NCI-H774 (cell line): ENCODE measurements at places on chromosomes 5 and 9.

GRCh38 chr9:19193029-19193324 is 37.5 kb upstream of the DENND4C start:
- no peak for DNase-seq

- DNase-seq, result no peak
These were observed 210.6 kb upstream of the ADAMTSL1 start for GRCh38 chr9:18263377-18263776.

GRCh38 chr9:98374385-98375051 is 119.1 kb upstream of the TBC1D2 start:
- no peak for DNase-seq

DNA sequence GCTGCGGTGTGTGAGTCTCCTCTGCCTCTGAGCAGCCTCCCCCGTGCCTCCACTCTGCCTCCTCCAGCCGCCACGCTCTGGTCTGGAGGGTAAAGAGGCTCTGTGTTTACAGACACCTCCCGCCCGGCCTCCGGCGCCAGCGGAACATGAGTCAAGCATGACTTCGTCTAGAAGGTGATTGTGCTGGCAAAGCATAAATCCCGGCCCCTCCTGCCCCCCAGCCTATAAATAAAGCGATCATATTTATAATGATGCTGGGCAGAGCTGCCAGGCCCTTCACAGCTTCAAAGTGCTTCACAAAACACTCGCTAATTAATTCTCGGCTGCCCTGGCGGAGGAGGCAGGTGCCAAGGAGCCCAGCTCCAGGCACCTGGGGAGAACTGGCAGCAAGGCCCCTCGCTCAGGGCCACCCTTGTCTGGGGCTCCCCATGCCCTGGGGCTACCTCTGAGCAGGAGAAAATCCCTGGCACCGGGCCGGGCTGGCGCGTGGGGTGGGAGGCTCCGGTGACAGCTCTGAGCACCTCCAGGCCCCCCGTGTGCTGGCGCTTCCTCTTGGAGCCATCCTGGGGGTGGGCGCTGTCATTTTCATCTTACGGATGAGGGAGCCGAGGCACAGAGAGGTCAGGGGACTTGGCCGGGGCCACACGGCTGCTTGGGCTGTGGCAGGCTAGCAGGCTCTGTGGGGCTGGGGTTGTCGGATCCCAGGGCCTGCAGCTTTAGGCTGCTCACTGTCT is 87.8 kb downstream of the RXRA start:
- peak; percentile 64 for DNase-seq

GRCh38 chr5:178423901-178424809 is 166.0 kb downstream of the COL23A1 start:
- DNase-seq, result no peak

DNA sequence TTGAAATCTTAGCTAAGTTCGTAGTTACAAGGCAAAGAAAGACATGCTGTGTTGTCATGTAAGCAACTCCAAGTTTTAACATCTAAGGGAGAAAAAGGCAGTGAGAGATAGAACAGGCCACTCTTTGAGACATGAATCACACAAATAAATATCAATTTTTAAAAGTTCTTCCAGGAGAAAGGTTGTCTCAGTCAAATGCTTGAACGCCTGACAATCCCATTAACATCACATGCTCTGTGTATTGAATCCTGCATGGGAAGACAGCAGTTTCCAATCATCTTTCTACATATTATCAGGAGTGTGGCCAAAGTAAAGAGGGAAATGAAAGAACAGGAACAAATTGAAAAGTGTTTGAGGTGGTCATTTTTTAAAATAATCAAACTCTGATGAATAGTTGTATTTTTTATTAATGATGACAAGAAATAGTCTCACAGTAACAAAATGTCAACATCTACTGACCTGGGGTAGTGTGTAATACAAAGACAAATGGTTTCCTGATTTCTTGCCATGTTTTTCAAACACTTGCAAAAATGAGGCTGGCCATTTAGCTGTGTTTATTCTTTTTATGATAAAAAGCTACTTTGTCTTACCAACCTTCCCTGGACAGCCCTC is 6.4 kb upstream of the C6 start:
- no peak for DNase-seq

GRCh38 chr9:108543251-108543778 is 312.5 kb downstream of the ACTL7B start:
- DNase-seq, result no peak

GRCh38 chr9:21801683-21802417 is 586 bp upstream of the MTAP start:
- peak; percentile 84 for DNase-seq

DNA sequence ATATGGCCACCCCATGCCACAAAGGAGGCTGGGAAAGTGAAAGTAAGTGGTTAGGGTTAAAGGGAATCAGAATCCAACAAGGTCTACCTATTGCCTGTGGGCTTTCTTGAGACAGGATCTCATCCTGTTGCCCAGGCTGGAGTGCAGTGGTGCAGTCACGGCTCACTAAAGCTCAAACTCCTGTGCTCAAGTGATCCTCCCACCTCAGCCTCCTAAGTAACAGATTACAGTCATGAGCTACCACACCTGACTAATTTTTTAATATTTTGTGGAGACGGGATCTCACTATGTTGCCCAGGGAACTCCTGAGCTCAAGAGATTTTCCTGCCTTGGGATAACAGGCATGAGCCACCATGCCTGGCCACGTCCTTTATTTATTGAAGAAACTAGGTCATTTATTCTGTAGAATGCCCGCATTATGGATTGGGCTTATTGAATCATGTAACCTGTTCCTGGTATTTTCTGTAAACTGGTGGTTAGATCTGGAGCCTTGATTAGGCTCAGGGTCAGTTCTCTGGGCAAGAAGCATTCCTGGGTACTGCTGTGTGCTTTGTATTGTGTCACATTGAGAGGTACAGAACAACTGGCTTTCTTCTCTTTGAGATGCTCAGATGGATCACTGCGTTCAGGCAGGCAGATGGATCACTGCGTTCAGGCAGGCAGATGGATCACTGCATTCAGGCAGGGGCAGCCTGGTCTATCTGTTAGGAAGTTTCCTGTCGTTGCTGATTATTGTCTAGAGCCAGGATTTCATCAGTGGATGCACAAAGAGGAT is 41.6 kb downstream of the ERGIC1 start:
- DNase-seq, result no peak

GRCh38 chr5:147398860-147399259 is 111.0 kb downstream of the DPYSL3 start:
- no peak for DNase-seq

DNA sequence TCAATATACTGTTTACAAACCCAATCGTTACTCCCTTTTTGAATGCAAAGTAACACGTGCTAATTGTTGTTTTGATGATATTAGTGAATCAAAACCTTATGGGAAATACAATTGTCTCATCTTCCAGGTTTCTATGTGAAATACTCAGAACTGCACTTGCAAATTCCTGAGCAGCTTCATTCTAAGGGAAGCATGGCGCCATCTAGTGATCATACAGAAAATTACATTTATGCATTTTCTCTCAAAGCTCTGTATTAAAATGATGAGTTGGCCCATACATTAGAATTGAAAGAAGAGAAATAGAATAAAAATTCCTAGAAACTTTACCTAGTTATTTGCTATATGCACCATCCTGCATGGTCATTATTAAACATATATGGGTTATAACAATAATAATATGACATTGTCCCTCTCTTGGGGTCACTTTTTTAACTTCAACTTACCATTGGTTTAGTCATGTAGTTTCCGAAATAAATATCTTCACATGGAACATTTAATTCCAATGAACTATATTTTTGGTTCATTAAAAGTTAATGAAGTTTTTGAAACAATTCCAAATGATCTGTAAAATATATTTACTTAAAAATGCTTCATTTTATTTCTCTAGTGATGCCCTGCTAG is 220.0 kb downstream of the PDE4D start:
- peak; percentile 11 for DNase-seq

DNA sequence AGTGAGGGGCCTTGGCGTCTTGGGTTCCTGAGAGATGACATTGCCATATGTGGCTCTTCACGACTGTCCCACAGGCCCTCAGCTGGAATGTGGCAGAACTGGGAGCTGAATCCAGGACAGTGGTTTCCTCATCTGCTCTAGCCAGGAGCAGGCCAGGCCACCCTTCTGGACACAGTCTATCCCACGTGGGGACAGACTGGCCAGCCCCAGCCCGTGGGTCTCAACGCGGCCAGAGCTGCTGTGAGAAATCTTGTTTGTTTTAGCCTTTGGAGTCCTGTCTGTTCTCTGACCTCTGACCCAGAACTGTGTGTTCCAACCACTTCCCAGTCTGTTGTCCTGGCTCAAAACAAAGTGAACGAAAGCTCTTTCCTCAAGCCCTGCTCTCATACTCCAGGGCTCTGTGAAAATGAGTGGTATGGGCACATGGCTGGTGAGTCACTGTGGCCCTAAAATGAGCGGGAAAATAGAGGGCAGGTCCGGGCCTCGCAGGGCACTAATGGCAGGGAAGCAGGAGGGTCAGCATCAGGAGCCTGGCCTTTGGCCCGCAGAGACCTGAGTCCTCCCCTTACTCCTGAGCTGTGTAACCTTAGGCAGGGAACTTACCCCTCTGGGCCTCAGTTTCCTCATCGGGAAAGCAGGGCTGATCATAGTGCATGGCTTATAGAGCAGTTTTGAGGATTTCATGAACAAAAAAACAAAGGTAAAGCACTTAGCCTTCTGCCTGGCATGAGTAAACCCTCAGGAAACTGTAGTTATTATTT is 34.8 kb upstream of the GLRX start:
- no peak for DNase-seq

GRCh38 chr5:154084062-154084639 is 45.4 kb downstream of the MFAP3 start:
- DNase-seq, result no peak

DNA sequence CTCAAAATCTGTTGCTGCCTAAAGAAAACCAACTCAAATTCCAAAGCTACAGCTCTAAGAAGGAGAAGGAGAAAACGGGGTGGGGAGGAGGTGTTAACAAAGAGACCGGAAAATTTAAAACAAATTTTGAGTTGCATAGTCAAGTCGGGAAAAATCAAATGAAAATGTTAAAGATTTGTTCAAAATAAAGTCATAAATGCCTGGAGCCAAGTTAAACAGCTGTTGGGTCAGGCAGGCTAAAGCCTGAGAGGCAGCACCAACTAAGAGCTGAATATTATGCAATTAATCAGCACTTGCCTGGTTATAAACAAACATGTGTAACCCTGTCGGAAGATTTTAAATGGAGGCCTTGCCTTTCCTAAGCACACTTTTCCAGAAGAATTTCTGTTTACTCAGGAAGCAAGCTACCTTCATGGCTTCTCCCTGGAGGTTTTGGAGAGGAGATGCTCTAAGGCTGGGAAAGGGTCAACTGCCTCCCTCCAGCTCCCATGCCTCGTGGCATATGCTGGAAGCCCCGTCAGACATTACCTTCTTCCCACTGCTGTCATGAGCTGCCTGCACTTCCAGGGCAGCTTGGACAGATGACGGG is 270.5 kb downstream of the DMRT2 start:
- no peak for DNase-seq

GRCh38 chr5:65830856-65831255 is 95.5 kb upstream of the ERBIN start:
- no peak for DNase-seq

- DNase-seq, result no peak
These were observed 56.0 kb downstream of the RASGRF2 start for GRCh38 chr5:81016116-81016515.

DNA sequence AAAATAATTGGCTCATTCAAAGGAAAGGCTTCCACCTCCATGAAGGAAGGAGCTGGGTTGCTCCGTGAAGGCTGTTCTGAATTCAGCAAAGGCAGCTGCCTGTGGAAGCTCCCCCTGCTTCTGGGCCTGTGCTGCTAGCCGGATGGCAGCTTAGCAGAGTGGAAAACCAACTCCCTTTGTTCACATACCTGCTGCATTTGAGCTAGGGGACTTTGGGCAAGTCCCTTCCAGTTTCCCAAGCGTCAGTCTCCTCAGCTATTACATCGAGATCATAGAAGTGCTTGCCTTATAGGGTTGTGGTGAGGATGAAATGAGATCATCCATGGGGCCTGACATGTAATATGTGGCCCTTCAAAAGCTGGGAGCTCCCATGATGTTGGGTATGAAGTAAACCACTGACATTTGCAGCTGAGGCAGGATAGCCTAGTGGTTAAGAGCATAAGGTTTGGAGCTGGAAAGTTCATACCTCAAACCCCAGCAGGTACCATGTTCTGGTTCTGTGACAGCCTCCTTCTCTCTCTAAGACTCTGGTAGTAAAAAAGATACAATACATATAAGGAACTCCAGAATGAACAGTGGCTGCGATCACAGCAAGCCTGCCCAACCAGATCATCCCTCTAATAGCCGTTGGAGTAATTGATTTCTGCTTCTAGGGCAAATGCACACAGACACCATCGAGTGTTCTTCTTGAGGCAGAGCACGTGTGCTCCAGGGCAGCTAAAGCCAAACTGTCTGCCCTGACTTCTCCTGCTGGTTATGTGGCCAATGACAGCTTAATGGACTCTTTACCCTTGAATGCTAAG is 11.0 kb upstream of the DENND1A start:
- no peak for DNase-seq

GRCh38 chr9:81079055-81079454 is 610.3 kb downstream of the TLE1 start:
- no peak for DNase-seq

DNA sequence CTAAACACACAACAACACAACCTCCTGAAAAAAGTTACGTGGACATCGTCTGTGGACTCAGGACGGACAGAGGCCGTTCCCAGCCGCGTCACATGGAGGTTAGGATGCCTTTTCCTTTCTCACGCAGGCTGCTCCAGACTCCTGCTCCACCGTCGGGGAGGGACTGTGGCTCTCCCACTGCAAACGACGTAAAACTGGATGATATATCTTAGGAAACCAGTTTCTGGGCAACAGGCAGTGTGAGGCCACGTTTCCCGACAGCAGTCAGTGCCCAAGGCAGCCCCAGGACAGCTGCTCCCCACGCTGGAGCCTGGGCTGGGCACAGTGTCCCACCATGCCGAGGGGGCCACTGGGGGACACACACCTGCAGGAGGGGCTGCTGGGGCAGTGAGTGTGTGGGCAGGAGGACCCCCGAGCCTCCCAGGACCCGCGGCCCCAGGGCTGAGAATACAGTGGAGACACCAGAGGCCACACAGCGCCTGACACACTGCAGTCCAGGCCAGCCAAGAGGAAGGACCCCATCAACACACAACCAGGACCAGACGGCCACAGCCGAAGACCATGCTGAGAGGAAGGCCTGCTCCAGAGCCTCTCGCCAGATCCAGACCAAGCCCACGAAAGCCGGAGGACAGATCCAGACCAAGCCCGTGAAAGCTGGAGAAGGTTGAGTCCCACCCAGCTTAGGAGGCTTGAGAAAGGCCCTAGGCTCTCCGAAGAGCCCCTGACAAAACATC is 26.2 kb downstream of the EXD3 start:
- no peak for DNase-seq

DNA sequence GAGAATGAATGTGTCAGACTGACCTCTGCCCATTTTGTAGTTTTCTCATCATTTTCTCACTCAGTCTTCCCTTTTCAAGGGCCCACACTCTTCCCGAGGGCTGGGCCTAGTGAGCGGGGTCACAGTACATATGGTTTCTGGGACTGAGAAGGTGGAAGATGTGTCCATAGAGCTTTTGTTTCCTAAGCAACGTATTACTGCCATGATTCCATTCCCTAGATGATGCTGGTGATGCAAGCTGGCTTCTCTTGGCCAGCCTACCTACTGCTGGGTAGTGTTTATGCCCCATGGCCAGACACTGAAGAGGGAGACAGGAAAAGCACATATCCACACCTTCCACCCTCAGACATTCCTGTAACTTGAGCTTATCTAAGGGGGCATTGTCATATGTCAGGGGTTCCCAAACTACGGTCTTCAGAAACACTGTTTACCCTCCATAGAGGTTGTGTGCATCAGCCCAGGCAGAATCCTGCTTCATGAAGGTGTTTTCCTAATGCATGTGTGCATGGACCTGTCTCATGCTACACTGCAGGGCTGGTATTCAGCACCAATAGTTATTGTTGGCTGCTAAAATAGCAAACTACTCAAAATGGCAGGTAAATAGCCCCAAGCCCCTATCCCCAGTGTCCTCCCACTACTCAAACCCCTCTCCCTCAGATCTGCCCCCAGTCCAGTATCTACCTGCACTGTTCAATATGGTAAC is 9.5 kb downstream of the IRF1 start:
- DNase-seq, result no peak
